Mammary epithelial cell (primary cell): ENCODE measurements at places on chromosomes 7 and 10. TPM values are rescaled to one million over a fixed set of nuclear protein-coding genes. Genes with fewer than 3 reads are reported as not detected.

- no peak for DNase-seq
These were observed 176.2 kb downstream of the WDR11 start for GRCh38 chr10:121027371-121027770.

- DNase-seq, result no peak
These were observed 22.7 kb upstream of the PARP12 start for GRCh38 chr7:140085447-140085846.

DNA sequence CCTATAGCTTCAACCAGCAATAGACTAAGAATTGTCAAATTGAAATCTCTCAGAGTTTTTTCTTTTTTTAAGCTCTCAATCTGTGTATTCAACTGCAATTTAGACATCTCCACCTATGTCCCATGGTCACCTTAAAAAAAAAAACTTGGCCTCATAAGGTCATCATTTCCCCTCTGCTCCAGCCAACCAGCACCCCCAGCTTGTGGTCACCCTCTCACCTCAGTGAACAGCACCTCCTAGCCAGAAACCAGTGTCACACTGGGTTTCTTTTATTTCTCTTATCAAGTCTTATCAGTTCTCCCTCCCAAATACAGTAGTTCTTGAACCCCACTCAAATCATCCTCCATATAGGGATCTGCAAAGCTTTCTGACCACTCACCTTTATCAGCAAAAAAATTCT is 4.0 kb downstream of the ITGB1 start:
- DNase-seq, result no peak

GRCh38 chr7:20742913-20743312 is 43.8 kb downstream of the SP8 start:
- DNase-seq, result no peak

DNA sequence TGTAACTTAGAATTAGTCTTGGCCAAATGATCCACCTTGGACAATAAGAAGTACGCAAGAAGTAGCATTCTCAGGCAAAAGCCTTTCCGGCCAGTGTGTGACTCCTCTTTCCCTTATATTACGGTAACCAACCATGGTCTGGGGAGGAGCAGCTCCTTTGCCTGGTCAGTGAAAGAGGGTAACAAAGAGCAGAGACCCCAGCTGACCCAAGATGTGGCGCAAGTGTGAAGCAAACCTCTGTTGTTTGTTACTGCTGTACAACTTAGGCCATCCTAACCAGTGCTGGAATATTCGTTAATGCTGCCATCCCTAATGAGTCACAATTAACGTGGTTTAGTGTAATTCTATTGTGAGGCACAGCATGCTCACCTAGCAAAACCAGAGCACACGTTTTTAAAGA is 44.0 kb downstream of the HIPK2 start:
- no peak for DNase-seq

DNA sequence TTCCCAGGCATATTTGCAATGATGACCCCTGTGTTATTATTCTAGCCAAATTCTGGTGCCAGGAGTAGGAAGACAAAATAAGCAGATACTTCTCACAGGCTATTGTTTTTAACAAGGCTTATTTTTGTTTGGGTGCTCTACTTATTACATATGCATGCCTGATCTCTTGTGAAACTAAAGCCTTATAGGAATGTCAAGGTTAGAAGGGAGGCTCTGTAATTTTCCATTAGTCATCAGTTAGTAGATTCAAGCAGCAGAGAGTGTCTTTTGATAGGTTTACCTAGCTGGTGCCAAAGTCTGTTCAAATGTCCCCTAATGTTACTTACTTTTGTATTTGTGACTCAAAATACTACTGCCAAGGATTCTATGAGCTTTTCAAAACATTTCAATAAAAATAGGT is 11.7 kb upstream of the TMEM106B start:
- no peak for DNase-seq

CLDN4 gene
- 11.7 TPM for total RNA-seq

NEUROG3 gene
- total RNA-seq, result not detected

ADAM12 gene
- total RNA-seq, result 0.05 and 0.26 TPM in 2 replicates

ZNF248 gene
- total RNA-seq, result 8.2 TPM

ZKSCAN5 gene
- 11.7 TPM for total RNA-seq

CASTOR2 gene
- 15.5 TPM for total RNA-seq
